ENCODE measurements at places on chromosomes 12 and 14.

DNA sequence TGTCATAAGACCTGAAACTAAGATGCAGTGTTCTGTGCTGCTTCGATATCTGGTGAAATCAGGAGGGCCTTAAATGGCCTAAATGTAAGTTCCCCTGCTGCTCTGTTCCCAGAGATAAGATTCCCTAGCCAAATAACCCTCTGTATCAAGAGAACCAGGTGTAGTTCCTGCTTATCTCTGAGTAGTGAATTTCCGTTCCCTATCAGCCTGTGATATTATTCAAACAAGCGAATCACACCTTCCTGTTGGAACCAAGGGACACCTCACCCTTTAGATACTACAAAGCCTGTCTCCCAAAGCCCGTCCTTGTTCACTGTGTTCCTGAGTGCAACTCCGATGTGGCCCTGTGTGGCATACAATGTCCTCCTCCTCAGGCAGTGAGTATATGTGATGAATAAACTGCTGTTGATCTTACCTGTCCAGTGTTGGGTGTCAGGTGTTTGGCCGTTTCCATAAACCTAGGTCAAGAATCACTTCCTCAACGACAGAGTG, 52.2 kb upstream of the COCH start:
- DNase-seq: no peak

DNA sequence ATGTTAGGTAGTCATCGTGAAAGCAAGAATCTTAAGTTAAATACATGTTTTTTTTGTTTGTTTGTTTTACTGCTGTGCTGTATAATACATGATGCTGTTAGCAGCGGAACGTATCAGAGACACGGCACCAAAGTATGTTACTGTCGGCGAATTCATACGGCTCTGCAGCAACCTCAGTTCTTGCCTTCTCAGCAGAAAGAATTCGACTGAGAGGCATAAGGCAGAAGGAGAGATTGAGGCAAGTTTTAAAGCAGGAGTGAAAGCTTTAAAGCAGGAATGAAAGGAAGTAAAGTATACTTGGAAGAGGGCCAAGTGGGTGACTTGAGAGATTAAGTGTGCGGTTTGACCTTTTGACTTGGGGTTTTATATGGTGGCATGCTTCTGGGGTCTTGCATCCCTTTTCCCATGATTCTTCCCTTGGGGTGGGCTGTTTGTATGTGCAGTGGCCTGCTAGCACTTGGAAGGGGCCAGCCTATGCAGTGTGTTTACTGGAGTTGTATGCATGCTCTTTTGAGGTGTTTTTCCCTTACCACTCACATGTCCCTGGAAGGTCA, 23.7 kb downstream of the LEMD3 start:
- DNase-seq: no peak

- no peak for DNase-seq
Measured at GRCh38 chr14:100022772-100023451, 42.3 kb upstream of the EVL start.

GRCh38 chr12:77837876-77838291, 7.2 kb downstream of the NAV3 start:
- DNase-seq: no peak

DNA sequence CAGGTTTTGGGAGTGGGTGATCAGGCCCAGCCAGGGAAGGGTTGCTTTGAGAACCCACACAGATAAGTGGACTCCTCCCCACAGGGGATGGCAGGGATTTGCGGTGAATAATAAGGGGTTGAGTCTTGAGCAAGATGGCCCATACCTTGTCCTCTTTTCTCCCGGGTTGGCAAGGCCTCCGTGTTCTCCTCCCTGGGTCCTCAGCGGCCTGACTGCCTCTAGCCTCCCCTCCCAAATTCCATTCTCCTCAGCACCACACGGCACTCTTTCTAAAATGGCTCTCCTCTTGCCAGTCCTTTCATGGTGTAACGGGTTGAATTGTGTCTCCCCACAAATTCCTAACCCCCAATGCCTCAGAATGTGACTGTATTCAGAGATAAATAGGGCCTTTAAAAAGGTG, 70.0 kb downstream of the CHST11 start:
- DNase-seq: no peak

GRCh38 chr12:124130691-124131591, 157.9 kb downstream of the ZNF664 start:
- DNase-seq: no peak

- no peak for DNase-seq
Measured at GRCh38 chr12:14782756-14783155, 20.5 kb downstream of the WBP11 start.

- DNase-seq: no peak
Measured at GRCh38 chr12:68878846-68879245, 54.1 kb downstream of the CPM start.

DNA sequence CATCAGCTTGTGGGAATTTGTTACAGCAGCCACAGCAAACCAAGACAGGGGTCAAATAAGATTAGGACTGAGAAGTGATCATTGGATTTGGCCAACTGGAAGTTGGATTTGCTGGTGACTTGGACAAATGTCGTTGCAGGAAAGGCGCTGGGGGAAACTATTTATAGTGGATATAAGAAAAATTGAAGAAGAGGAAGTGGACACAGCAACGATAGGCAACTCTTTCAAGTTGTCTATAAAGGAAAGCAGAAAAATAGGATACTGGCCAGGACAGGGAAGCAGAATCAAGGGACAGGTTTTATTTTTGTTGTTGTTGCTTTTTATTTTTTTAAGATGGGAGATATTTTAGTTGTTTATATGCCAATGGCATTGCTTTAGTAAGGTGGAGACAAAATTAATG, 56.2 kb upstream of the RTRAF start:
- no peak for DNase-seq
